ENCODE measurements at places on chromosomes 1 and 21.

GRCh38 chr1:164223378-164223777 is 335.6 kb upstream of the PBX1 start:
- DNase-seq = no peak

GRCh38 chr1:7727809-7728471 is 43.2 kb upstream of the VAMP3 start:
- peak; percentile 62 for DNase-seq

DNA sequence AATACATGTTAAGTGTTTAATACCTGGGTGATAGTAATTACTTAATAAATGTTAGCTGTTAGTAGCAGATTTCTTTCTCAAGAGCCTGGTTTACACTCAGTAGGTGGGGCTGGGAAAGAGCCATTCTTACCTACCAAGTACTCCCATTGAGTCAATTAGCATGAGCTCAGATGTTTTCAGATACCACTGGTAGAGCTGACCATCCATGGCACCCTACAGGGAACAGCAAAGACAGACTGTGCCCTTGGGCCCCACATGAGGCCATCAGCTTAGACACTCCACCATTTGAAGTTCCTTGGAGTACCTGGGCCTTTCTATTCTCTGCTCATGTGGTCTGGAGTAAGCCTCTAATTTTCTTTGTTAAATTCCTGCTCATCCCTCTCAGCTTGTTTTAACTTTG is 179.3 kb downstream of the CACNA1E start:
- DNase-seq = no peak

DNA sequence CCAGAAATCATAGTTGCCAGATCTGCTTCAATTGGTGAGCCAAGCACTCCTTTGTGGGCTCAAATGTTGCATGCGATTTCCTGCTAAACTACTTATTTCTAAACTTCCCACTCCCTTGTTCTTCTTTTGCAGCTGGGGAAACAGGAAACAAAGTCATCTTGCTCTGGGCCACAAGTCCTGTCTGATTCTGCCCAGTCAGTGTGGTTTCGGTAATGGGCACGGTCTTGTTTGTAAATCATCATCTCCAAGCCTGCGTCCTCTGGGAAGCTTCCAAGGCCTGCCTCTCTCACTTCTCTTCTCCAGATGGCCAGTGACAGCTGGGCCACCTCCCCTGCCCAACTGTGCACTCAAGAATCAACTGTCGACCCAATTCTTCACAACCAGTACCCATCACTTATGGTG is 4.4 kb downstream of the S100A8 start:
- DNase-seq = no peak

All from hippocampal formation (tissue), 2 donors.